Activated CD4-positive, alpha-beta T cell treated with anti-CD3 and anti-CD28 coated beads, Interleukin-2, amount 10 ng/mL, durations not matched to agents 7 days and 5 days (primary cell): ENCODE measurements at places on chromosomes 11 and 22. TPM values are rescaled to one million over a fixed set of nuclear protein-coding genes. Genes with fewer than 3 reads are reported as not detected.

GRCh38 chr22:36153501-36154422, 6.8 kb downstream of the APOL3 start:
- peaks cover 70% of the 10 kb centered on the region for H3K4me1 ChIP-seq
- H3K27ac ChIP-seq = no peak overlapping the region
- no peak for DNase-seq
- no peak overlapping the region for H3K4me3 ChIP-seq
- peaks cover 86% of the 10 kb centered on the region for H3K36me3 ChIP-seq

GRCh38 chr11:94876222-94876621, 97.1 kb downstream of the CWC15 start:
- peaks cover 16% of the 10 kb centered on the region for H3K4me1 ChIP-seq
- no peak for DNase-seq
- H3K27ac ChIP-seq = peak overlapping the region; percentile 32
- H3K27me3 ChIP-seq = peaks cover 2% of the 10 kb centered on the region

The CDCA5 gene
- total RNA-seq = 105 TPM

The CDC42EP1 gene
- not detected for total RNA-seq

The DEPDC7 gene
- total RNA-seq = 1.6 TPM

DNA sequence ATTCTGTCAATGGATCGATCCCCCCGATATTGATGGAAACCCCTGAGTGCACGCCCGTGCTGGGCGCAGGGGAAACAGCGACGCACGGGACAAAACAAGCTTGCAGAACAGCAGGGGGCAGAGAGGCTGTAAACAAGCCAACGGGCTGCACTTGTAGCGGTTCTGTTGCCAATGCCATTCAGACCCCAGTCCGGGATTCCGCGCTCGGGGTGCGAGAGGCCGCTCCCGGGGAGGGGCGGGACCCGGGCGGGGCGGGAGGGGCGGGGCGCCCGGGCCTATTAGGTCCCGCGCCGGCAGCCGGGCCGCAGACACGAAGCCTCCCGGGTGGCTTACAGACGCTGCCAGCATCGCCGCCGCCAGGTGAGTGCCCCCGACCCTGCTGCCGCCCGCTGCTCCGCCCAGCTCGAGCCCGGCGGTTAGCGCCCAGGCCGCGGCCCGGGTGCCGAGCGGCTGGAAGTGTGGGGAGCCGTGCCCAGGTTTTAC, at the start of gene BIK:
BIK (plus strand) TSS at position 307 of the 483 bp plus-strand sequence. CDS start 13,273 bp downstream, outside the sequence.
- H3K4me1 ChIP-seq = peaks cover 9% of the 10 kb centered on the region
- H3K36me3 ChIP-seq = no peaks in the 10 kb centered on the region
- H3K27me3 ChIP-seq = peaks cover 25% of the 10 kb centered on the region
- peak; percentile 56 for DNase-seq
- H3K4me3 ChIP-seq = peak within 1 kb of the TSS; percentile 68

- no peaks in the 10 kb centered on the region for H3K36me3 ChIP-seq
- H3K27ac ChIP-seq = no peak overlapping the region
- peaks cover 28% of the 10 kb centered on the region for H3K27me3 ChIP-seq
- no peak for DNase-seq
- no peaks in the 10 kb centered on the region for H3K4me1 ChIP-seq
- no peak overlapping the region for H3K4me3 ChIP-seq
Measured at GRCh38 chr11:44443836-44444769, 121.4 kb upstream of the CD82 start.

The CYB5R2 gene
- total RNA-seq = 0.33 TPM

The AMOTL1 gene
- total RNA-seq = 3.1 TPM

DNA sequence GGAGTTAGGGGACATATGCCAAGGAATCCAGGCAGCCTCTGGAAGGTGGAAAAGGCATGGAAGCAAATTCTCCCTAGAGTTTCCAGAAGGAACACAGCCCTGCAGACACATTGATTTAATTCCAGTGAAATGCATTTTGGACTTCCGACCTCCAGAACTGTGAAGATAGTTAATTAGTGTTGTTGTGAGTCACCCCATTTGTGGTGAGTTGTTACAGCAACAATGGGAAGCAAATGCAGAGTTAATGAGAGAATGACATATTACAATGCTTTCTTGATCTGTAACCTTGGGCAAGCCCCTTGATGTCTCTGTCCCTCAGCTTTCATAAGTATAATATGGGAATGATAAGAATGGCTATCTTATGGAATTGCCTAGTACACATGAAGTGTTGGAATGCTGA, 178.7 kb downstream of the KIRREL3 start:
- no peak overlapping the region for H3K4me3 ChIP-seq
- H3K36me3 ChIP-seq = no peaks in the 10 kb centered on the region
- no peak for DNase-seq
- no peak overlapping the region for H3K27ac ChIP-seq

- peaks cover 6% of the 10 kb centered on the region for H3K27me3 ChIP-seq
- H3K4me1 ChIP-seq = no peaks in the 10 kb centered on the region
- H3K27ac ChIP-seq = no peak overlapping the region
- no peaks in the 10 kb centered on the region for H3K36me3 ChIP-seq
Measured at GRCh38 chr11:120141113-120141767, 3.3 kb upstream of the TRIM29 start.
